ENCODE measurements at places on chromosomes 16 and 17. TPM values are rescaled to one million over a fixed set of nuclear protein-coding genes. Genes with fewer than 3 reads are reported as not detected.

CDH8 gene
- total RNA-seq = 0.21 TPM

PYDC1 gene
- not detected for total RNA-seq

CUEDC1 gene
- 3.4 TPM for total RNA-seq

HSD17B1 gene
- 3.4 TPM for total RNA-seq

SSTR5 gene
- total RNA-seq = not detected

VAC14 gene
- 35.2 TPM for total RNA-seq

TPSG1 gene
- not detected for total RNA-seq

ITGAL gene
- total RNA-seq = under 0.01 TPM

MEFV gene
- total RNA-seq = under 0.01 TPM

HEXD gene
- 5.5 TPM for total RNA-seq

CCR7 gene
- total RNA-seq = not detected

Data from nasal cavity respiratory epithelium epithelial cell of viscerocranial mucosa (primary cell).